Activated CD8-positive, alpha-beta memory T cell treated with anti-CD3 and anti-CD28 coated beads for 1 hour (primary cell): ENCODE measurements at places on chromosomes 1 and 21.
A peak's percentile ranks its signal among the peaks of the same experiment; 100 is the strongest.

DNA sequence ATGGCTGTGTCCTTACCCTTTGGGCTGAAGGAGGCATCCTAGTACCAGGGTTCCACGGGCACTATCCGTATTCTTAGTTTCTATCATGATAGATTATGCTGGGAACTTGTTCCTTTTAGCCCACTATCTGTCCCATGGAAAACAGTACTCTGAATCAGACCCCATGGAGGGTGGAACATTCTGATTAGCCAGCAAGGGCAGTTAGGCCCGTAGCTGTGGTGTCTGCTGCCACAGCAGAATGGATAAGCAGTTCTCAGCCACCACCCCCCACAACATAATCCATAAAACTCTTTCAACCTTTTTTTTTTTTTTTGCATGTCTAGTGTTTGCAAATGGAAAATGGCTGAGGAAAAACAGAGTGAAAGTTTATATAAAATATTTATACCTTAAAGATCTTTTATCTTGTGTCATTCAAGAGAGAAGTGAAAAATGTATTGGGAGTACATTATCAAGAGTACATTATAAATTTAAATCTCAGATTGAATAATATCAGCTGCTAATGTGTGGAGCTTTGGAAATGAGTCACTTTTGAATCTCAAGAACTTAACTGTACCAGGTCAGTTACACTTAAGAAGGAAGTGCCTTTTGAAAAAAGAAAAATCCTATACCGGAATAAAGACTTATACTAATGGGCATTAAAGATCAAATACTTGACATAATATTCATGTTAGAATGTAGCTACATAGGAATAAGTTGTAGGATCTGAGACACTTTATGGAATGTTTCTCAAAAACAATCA, 80.3 kb downstream of the NFIA start:
- DNase-seq = no peak

GRCh38 chr1:70057500-70057899, 147.9 kb downstream of the LRRC40 start:
- DNase-seq = no peak

DNA sequence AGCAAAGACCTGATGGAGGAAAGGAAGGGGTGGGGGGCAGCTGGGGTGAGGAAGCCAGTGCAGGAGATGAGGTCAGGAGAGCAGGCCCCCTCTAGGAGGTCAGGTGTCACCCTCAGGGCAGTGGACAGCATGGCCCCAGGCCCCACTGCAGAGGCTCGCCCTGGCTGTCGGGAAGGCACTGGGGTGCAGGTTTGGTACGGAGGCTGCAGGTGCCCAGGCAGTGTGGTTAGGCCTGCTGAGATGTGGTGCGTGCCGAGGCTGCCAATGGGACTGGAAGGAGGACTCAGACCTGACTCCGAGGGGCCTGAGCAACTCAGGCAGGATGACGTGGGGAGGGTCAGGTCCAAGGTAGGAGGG, 82.3 kb downstream of the PCBP3 start:
- DNase-seq = no peak

- DNase-seq = no peak
Observed at GRCh38 chr1:22189619-22190018, 46.7 kb upstream of the WNT4 start.

- DNase-seq = no peak
Observed at GRCh38 chr1:162373541-162374260, 3.0 kb downstream of the SPATA46 start.

DNA sequence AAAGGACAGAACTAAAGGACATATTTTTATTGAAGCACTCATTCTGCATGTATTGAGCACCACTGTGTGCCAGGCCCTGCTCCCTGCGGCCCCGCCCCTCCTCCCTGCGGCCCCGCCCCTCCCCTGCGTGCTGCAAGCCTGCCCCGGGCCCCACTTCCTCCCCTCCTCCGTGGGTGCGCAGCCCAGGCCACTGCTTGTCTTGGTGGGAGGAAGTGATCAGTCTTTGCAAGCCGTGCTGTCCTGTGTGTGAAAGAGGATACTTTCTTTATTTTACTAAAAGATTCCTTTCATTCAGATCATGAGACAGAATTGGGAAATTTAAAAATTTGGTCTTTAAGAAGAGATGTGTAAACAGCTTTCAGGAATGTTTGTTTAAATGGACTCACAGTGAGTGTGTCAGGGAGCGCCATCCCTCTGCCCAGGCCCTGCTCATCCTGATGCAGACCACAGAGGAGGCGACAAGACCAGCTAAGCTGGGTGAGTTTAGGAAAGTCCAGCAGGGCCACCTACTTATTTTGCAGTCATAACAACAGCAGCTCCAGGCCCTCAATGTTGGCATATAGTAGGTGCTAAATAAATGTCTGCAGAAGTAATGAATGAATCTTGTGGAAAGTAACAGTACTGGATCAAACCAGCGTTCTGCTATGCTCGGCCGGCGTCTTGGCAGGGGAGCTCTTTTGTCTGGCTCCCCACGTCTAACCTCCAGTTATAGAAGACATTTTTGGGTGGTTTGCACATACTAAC, 88.3 kb upstream of the SELENON start:
- peak; percentile 32 for DNase-seq

DNA sequence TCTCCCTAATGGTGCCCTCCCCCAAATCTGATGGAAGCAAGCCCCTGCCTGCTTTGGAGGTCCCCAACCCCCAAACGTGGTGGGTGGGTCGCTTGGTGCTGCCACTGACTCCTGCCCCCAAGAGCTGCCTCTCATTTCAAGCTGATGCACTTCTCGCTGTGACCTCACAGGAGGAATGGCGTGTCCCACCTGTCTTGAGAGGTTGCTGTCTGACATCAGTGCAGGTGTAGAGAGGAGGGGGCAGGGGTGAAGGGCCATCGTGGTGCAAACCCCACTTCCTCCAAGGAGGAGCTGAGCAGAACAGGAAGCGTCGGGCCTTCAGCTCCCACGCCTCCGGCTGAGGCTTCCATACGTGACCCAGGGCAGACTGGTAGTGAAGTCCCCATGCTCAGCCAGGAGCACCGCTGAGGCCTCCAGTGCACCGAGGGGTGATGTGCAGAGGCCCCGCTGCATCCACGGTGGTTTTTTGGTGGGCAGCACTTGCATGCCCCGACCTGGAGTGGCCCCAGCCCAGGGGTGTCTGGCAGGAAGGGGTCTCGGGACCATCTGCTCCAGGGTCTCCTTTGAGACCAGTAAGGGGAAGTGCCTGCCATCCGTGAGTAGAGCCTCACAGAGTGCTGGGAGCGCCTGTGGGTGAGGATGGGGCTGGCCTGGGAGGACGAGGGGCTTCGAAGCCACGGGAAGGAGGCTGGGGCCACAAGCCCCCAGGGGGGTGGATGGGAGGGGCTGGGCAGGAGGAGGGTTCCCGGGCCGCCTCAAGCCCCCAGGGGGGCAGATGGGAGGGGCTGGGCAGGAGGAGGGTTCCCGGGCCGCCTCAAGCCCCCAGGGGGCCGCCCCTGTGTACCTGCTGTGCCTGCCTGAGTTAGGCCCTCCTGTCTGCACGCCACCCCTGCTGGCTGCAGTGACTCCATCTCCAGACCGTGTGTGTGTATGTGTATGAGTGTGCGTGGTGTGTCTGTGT, 39.8 kb downstream of the WDR4 start:
- no peak for DNase-seq

DNA sequence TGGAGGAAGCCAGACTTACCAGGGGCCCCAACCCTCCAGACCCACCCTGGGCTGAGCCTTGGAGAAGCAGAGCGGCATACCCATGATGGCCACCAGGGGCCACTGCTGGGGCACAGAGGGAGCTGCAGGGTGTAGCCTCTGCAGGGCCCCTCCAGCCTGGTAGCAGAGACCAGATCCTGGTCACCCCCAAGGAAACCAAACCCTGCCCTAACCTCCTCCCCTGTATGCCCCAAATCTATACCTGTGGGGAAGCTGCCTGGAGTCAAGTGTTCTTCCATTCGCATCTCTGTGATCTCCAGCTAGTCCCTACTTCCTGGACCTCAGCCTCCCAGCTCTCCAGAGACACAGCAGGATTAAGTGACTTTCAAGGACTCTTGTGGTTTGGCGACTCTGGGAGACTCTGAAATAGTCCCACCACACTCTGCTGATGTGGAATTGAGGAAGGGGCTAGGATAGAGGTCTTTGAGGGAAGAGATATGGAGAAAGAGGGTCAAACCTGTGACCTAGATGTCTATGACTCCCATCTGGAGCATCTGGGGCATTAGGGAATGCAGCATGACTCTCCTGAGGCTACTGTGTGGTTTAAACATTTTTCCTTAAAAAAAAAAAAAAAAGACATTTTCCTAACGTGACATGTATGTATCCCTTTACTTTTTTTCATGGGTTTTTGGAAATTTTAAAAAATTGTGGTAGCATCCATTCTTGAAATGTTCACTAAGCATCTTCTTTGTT, 119.2 kb upstream of the IPO9 start:
- peak; percentile 38 for DNase-seq

DNA sequence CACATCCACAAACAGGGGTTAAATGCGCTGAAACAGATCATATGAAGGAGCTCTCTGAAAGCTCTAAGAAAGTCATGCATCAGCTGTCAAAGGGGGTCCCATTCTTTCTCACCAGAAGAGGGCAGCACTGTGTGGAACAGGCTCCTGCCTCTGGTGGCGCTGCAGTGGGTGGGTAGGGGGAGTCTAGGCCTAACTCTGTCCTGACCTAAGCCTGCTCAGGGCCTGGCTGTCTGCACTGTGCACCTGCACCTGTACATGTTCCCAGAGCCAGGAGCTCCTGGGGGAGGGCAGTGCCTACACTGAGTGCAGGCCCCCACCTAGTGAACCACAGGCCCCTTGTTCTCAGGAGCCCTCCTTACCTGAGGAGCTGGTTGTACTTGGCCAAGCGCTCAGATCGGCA, 16.0 kb downstream of the ENO1 start:
- DNase-seq = peak; percentile 32

GRCh38 chr1:216804111-216804510, 80.9 kb upstream of the ESRRG start:
- no peak for DNase-seq

DNA sequence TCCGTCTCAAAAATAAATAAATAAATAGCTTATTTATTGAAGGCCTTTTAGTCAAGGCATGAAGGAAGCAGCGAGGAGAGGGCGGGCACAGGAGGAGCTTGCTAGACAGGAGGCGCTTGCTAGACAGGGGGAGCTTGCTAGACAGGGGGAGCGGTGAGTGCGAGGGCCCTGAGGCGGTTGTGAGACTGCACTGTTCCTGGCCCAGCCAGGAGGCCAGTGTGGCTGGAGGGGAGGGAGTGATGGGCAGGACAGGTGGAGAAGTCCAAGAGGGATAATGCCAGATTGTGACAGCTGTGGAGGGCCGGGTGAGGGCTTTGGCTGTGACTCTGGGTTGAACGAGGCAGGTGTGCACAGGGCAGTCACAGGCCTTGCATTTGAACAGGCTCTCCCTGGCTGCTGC, 18.2 kb downstream of the KIF17 start:
- no peak for DNase-seq

GRCh38 chr1:111745675-111746613, 6.7 kb upstream of the INKA2 start:
- DNase-seq = no peak

GRCh38 chr1:15341634-15342407, 67.9 kb upstream of the EFHD2 start:
- no peak for DNase-seq

DNA sequence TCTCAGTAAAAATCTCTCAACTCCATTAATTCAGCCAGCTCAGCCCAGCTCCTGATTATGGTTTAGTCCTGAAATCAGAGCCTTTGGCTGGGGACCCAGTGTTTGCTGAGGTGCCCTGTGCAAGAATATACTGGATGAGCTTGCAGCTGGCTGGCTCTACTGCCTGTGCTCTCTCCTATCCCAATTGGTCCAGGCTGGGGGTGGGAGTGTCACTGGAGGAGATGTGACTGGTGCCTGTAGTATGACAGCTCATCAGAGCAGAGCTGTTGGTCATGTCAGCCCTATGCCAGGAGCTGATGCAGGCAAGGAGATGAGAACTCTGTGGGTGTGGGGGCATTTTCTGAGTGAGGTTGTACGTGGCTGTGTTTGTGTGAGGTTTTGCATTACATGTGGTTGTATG, 87.0 kb downstream of the TNR start:
- DNase-seq = no peak

- DNase-seq = no peak
Observed at GRCh38 chr1:40764981-40765380, 18.6 kb upstream of the KCNQ4 start.

- DNase-seq = no peak
Observed at GRCh38 chr1:58477390-58477789, 69.1 kb downstream of the OMA1 start.

DNA sequence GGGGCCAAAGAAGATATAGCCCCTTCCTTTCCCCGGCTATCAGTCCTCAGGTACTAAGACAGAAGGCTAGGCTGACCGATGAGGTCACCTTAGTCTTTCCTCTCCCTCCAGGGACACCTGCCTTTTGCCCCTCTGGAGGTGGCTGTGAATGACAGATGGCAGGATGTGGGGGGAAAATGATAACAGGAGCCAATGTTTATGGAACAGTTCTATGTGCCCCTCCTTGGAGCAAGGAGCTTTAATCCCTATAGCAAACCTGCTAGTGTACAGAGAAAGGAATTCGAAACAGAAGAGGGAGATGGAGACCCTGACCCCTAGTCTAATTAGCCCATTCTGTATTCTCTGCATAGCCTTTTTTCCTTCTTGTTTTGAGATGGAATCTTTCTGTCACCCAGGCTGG, 28.1 kb downstream of the SERINC2 start:
- no peak for DNase-seq

DNA sequence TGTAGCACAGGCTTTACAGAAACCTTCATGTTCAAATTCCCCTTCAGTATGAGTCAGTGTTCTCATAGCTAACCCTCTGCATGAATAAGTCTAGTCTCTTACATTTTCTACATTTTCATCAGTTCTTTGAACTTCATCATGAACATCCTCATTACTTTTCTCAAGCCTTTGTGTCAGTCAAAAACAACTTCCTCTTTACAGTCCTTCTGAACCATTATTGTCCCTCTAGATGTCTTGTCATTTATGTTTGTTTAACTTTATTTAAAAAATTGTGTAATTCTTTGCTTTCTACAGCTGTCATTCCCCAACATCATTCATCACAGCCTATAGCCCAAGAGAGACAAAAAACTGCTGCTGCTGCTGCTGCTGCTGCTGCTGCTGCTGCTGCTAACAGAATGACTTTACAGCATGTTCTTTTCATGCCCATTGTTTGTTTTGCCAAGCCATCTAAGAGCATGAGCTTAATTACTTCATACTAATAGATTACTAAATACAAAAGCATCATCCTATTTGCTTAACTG, 133.1 kb downstream of the LRRC40 start:
- DNase-seq = no peak

DNA sequence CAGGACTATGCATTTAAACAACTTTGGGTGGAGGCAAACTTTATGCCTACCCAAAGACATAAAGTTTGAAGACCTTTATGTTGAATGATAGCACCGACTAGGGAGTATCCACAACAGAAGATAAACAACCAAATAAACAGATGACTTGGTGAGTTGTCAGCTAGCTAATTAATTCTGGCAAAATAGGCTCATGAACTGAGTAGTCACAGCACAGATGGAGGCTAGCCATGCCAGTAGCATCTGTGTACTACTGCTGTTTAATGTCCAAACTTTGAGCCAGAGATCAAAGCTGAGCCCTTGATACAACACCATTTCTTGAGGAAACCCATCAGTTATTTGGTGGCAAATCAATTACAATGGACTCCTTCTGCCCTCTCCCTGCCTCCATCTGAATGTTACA, 40.3 kb upstream of the CCDC190 start:
- no peak for DNase-seq

GRCh38 chr1:22129501-22130117, 13.3 kb downstream of the WNT4 start:
- DNase-seq = no peak

GRCh38 chr1:59070610-59071009, 226.3 kb upstream of the FGGY start:
- no peak for DNase-seq

GRCh38 chr1:201895913-201896807, 7.5 kb downstream of the SHISA4 start:
- DNase-seq = peak; percentile 47

GRCh38 chr1:212158912-212159796, 123.6 kb downstream of the DTL start:
- no peak for DNase-seq
